ENCODE measurements at places on chromosomes 3 and 15.

- DNase-seq = no peak
Observed at GRCh38 chr3:127699416-127700300, 26.9 kb downstream of the ABTB1 start.

DNA sequence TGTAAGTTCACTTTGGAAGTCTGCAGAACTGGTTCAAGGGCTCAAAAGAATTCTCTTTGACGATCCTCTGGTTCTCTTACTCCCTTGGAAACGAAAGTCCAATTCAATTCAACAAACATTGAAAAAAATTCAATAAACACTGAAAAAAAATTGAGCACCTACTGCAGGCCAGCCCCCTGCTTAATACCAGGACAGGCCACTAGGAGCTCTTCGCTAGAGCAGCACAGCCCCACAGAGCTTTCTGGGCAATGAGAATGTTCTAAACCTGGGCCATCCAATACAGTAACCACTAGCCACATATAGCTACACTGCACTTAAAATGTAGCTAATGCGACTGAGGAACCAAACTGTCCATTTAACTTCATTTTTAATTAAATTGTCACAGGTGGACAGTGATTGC, 50.4 kb upstream of the DCLK3 start:
- DNase-seq = no peak

DNA sequence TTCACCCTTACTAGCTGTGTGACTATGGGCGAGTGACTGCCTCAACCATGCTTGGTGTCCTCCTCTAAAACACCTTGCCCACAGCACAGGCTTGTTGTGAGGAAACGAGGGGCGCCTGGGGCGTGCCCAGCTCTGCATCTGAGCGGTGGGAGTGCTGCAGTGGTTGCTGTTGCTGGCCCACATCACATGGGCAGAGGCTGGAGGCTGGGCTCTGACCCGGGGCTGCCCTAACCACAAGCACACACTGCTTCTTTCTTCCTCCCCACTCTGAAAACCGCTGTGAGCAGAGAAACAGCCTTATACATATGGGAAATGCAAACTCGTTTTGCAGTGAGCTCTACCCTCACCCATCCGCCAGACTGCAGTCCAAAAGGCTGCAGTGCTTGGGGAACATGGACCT, 74.8 kb upstream of the RPL32 start:
- DNase-seq = no peak

DNA sequence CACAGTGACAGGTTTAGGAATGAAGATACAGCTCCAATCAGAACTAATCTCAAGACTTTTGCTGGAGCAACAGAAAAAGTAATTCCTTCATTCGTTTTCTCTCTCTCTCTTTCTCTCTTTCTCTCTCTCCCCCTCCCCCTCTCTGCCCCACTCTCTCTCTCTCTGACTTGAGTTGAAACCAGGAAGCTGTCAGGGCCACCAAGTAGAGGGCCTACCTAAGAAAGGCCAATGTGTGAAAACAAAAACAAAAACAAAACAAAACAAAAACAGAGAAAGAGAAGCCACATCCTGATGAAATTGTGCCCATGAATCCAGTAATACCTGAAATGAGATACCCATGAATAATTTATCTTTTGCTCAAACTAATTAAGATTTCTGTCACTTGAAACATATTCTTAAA, 72.9 kb downstream of the ATP8B4 start:
- DNase-seq = no peak

GRCh38 chr3:38049358-38050126, 10.5 kb downstream of the DLEC1 start:
- no peak for DNase-seq

- DNase-seq = no peak
Observed at GRCh38 chr3:46755646-46756045, 38.0 kb upstream of the PRSS50 start.

GRCh38 chr3:129937717-129938116, 36.8 kb upstream of the TRH start:
- no peak for DNase-seq

DNA sequence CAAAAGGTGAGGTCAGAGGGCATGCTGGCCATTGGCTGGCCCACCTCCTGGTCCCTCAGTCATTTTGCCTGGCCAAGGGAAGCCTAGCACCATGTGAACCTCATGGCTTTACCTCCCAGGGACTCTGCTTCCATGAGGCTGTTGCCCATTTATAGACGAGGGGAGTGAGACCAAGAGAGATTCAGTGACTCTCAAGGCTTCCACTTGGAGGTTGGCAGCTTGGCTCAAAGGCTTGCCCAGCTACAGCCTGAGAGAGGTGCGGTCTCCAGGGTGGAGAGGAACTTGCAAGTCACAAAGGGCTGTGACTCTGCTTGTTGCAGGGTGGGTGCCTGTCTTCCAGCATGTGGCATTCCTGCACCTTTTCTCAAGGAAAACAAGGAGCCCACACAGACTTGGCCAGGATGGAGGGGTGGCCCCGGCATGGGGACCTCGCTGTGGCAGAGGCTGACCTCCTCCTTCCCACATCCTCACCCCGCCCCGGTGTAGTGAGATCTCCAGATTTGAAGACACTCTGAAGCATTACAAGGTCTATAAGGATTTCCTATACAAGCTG, 24.5 kb downstream of the CFAP100 start:
- no peak for DNase-seq

GRCh38 chr3:106290304-106290997, 421.6 kb upstream of the CBLB start:
- no peak for DNase-seq

DNA sequence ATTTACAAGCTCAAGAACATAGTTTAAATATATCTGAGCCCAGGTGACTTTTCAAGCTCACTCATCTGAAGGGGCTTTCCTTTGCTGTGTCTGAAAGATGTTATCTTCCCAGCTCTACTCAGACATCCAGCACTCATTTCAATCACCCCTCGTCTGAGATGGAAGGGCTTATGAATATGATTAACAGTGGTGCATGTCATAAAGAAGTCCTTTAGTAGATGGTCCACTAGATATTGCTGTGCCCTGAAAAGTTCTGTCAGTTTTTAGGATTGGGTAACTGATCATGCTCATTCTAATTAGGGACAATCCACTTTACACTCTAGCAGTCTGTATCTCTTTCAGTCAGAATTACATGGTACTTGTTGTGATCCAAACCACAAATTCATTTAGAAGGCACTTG, 28.3 kb downstream of the RETNLB start:
- DNase-seq = no peak

DNA sequence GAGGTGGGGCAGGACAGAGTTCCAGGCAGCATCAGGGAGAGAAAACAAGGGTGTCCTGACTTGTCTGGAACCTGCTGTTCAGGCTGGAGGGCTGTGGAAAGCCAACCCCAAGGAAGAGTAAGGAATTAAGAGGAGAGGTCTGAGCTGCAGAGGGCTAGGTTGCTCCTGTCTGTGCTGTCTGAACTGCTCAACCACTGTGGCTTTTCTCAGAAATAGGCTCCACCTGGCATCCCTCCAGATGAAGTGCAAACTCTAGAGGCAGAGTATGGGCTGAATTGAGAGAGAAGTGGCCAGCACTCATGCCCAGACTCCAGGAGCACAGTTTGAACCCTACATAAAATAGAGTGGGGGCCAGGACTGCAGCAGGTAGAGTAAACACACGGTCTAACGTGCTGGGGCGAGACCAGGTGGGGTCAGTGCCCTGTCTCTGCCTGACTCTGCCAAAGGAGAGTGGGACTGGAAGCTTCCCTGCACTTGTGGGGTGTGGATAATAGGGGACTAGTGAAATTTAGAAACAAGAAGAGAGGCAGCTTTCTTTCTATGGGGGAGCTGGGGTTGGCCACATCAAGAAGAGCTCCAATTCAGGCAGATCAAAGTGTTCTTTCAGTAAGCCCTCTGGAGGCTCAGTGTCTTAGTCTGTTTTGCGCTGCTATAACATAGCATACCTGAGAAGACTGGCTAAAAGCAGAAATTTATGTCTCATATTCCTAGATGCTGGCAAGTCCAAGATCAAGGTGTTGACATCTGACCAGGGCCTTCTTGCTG, 28.0 kb upstream of the MNS1 start:
- DNase-seq = no peak
